Activated CD8-positive, alpha-beta memory T cell treated with anti-CD3 and anti-CD28 coated beads, Interleukin-2, amount 10 ng/mL, durations not matched to agents 7 days and 5 days (primary cell): ENCODE measurements at places on chromosomes 3 and 15.

DNA sequence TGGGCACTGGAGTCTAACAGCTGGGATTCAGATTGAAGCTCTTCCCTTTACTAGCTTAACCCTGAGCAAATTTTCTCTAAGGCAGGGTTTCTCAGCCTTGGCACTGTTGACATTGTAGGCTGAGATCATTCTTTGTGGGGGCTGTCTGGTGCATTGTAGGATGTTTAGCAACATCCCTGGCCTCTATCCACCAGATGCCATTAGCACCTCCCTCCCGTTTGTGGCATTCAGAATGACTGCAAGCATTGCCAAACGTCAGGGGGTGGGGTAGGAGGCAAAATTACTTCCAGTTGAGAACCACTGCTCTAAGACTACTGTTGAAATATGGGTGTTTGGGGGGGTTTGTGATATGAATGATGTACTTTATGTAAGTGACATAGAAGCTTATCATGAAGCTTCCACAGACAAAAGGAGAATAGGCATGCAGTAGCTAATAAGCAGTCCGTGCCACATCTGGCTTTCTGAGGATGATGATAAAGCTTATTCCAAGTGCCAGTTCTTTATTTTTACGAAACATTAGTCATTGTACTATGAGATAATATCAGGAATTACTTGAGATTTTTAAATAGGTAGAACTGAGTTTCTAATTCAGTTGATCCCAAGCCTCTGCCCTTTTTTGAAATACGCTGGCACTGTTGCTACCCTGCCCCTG lies 39.3 kb downstream of the NKIRAS1 start:
- no peak for DNase-seq

- no peak for DNase-seq
Measured at GRCh38 chr3:118436697-118437262, 597.9 kb downstream of the IGSF11 start.

- DNase-seq, result no peak
Measured at GRCh38 chr3:87461443-87461842, 185.1 kb upstream of the POU1F1 start.

GRCh38 chr15:78679089-78679511 lies 38.1 kb upstream of the CHRNB4 start:
- no peak for DNase-seq

DNA sequence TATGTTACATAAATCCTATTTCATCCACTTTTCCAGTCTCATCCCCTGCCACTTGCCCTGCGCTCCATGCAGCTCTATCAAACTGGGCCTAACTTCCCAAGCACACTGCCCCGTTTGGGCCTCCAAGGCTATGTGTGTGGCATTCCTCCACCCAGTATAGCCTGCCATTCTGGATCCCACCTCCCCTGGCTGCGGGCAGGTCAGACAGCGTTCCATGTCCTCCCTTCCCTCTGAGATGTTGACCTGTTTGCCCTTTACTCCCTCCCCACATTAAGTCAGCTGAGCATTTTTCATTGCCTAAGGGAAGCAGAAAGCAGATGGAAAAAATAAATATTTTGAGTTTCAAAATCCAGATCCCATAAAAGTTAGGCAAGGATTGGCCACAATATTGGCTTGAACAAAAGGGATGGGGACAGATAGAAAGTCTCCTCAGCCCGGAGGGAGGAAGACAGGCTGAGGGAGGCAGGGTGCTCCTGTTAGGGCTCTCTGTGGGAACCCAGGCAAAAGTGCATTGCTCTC lies 73.3 kb downstream of the CYP19A1 start:
- DNase-seq, result no peak

GRCh38 chr3:29331035-29331434 lies 50.2 kb downstream of the RBMS3 start:
- no peak for DNase-seq

GRCh38 chr3:119350114-119350513 lies 55.9 kb downstream of the ARHGAP31 start:
- no peak for DNase-seq

DNA sequence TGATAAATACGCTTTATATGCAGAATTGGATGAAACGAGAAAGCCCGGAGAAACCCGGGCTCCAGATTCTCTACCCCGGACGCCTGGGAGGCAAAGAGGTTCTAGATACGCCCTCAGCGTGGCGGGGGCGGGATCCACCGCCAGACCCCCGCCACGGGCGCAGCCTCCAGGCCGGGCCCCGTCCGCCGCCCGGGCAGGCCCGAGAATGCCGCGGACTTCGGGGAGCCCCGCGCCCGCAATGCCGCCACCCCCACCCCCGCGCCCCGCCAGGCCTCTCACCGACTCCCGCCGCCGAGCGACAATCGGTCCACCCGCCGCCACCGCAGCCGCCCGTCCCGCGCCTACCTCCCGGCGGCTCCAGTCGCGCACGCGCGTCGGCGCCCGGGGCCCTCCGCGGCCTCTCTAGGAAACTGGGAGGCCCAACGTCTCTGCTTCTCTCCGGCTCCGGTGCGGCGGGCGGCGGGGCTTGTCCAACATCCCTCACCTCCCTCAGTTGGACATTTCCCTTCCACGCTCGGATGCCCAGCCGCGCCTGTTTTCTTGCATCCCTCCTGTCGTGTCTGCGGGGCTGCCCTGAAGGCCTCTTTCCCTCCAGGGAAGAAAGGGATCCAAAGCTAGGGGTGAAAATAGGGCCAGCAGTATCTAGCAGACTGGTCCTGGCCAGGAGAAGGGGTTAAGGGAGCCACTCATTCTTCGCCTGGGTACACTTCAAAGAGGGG lies at the start of gene ZNF445:
Gene ZNF445 (minus strand): TSS at position 359 of the 719 bp plus-strand sequence. CDS start 22,121 bp downstream, outside the sequence.
- DNase-seq, result peak; percentile 81

GRCh38 chr3:157279237-157279636 lies 119.3 kb upstream of the CCNL1 start:
- no peak for DNase-seq

GRCh38 chr3:129756871-129757270 lies 136.6 kb downstream of the TMCC1 start:
- DNase-seq, result no peak

DNA sequence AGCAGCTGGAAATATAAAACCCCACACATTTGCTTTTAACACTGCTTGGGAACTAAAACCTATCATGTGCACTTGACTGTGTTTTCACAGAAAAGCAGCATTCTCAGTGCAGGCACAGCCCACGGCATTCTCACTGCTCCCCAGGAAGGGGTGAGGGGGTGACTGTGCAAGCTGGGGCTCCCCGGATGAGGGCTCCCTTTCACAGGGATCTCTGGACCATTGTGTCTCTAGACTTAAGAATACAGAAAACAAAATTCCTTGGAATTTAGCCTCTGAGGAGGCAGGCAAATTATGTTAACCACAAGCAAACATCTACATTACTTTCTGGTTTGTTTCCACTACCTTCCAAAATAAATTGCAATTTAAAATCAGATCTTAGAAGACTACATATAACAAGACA lies 100.3 kb downstream of the FSIP1 start:
- DNase-seq, result no peak

DNA sequence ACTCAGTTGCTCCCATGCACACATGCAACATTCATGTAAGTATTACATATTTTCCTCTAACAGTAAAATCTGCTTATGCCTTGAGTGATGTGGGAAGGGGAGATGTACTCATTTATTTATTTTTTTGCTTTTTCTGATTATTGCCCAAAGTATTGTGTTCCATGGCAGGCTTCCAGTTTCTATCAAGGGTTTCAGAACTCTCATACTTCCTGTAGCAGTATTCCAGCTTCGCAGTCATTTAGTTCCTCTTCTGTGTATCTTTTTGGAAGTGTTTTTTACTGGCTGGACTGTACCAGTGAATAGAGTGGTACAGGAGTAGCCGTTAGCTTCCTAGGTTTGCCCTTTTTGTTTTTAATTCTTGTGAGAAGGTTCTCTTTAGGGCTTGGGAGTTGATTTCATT lies 26.9 kb downstream of the RAB11A start:
- no peak for DNase-seq

GRCh38 chr3:144128108-144128892 lies 156.7 kb downstream of the DIPK2A start:
- DNase-seq, result no peak
